Activated naive CD8-positive, alpha-beta T cell treated with anti-CD3 and anti-CD28 coated beads for 36 hours (primary cell): ENCODE measurements at places on chromosomes 6 and 20. TPM values are rescaled to one million over a fixed set of nuclear protein-coding genes. Genes with fewer than 3 reads are reported as not detected.

DNA sequence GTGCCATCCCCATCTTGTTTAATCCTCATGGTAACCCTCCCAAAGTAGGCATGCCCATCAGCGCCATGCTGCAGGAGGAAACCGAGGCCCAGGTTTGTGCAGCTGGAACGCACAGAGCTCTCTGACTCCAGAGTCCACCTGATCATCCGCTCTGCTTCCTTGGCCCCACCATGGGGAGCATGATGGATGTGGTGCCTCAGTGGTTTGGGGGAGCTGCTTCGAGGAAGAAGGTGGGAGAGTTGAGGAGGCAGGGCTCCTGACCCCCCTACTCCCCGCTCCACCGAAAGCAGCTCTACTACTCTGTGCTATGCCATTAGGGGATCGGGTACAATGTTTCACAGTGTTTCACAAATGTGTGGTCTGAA, 52.2 kb downstream of the TGM2 start:
- H3K36me3 ChIP-seq = no peaks in the 10 kb centered on the region
- H3K27ac ChIP-seq = no peak overlapping the region
- H3K27me3 ChIP-seq = no peaks in the 10 kb centered on the region
- no peak overlapping the region for H3K4me3 ChIP-seq

GRCh38 chr6:26202201-26202611, 115.0 kb downstream of the HFE start:
- peaks cover 42% of the 10 kb centered on the region for H3K4me1 ChIP-seq
- H3K27ac ChIP-seq = no peak overlapping the region
- H3K36me3 ChIP-seq = peaks cover 12% of the 10 kb centered on the region
- DNase-seq = no peak
- peaks cover 21% of the 10 kb centered on the region for H3K27me3 ChIP-seq

PPP1R14C gene
- total RNA-seq = 0.33 TPM

DNA sequence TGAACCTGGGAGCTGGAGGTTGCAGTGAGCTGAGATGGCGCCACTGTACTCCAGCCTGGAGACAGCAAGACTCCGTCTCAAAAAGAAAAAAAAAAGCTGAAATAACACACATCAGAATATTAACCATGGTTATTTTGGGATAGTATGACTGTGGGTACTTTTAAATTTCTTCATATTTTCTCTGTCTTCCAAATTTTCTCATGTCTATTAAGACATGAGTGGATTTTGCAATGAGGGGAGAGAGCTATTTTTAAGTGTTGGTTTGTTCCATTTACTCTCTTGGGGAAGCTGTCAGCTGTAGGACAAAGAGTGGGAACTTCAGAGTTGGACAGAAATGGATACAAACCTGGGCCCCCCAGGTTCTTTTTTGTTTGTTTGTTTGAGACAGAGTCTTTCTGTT, 10.3 kb downstream of the ADISSP start:
- H3K4me1 ChIP-seq = peaks cover 9% of the 10 kb centered on the region
- H3K4me3 ChIP-seq = no peak overlapping the region
- H3K27me3 ChIP-seq = no peaks in the 10 kb centered on the region
- no peak for DNase-seq
- H3K27ac ChIP-seq = no peak overlapping the region
- H3K36me3 ChIP-seq = peaks cover 6% of the 10 kb centered on the region

DNA sequence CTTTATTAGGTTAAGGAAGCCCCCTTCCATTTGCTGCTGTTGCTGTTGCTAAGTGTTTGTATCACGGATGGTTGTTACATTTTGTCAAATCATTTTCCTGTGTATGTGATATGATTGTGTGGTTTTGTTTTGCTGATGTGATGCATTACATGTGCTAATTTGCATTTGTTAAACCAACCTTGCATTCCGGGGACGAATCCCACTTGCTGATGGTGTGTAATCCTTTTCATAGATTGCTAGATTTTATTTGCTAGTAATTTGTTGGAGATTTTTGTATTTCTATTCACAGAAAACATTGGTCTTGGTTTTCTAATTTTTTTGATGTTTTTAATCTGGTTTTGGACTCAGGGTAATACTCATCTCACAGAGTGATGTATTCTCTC, 167.8 kb downstream of the WDR27 start:
- H3K36me3 ChIP-seq = peaks cover 31% of the 10 kb centered on the region
- H3K4me1 ChIP-seq = peaks cover 15% of the 10 kb centered on the region
- H3K4me3 ChIP-seq = no peak overlapping the region

GRCh38 chr20:33097001-33097400, 17.6 kb downstream of the BPIFB4 start:
- no peaks in the 10 kb centered on the region for H3K27me3 ChIP-seq
- H3K36me3 ChIP-seq = no peaks in the 10 kb centered on the region
- H3K27ac ChIP-seq = no peak overlapping the region
- DNase-seq = no peak

DNA sequence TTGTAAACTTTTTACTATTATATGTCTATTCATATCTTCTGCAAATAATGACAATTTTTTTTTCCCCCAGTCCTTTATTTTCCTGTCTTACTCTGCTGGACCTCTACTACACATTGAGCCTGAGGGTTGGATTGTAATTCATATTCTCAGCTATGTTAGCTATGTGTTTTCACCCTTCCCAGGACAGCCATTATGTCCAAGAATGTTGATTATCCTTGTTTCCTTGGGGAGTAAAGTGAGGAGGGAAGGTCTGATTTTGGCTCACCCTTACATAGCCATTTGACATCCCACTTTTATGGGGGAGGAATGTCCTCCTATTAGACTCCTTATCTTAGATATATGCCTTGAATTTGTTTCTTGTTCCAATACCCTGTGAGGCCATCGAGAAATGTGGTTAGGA, 17.6 kb upstream of the TBC1D32 start:
- DNase-seq = no peak
- no peak overlapping the region for H3K4me3 ChIP-seq
- H3K27me3 ChIP-seq = peaks cover 25% of the 10 kb centered on the region
- H3K36me3 ChIP-seq = no peaks in the 10 kb centered on the region

LPA gene
- total RNA-seq = not detected

GRCh38 chr6:43945768-43946080, 175.7 kb downstream of the VEGFA start:
- no peak for DNase-seq
- H3K27me3 ChIP-seq = no peaks in the 10 kb centered on the region
- H3K4me1 ChIP-seq = no peaks in the 10 kb centered on the region

DNA sequence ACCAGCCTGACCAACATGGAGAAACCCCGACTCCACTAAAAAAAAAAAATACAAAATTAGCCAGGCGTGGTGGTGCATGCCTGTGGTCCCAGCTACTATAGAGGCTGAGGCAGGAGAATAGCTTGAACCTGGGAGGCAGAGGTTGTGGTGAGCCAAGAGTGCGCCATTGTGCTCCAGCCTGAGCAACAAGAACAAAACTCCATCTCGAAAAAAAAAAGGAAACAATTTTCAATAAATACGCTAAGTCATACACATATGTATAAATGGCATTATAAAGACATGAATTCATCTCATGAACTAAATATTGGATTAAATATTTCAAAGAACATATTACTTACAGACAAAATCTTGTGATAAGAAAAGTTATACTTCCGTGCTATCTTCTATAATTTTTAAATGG, 2.9 kb downstream of the ARHGAP18 start:
- H3K4me3 ChIP-seq = no peak overlapping the region
- H3K27me3 ChIP-seq = peaks cover 10% of the 10 kb centered on the region
- no peak overlapping the region for H3K27ac ChIP-seq
- H3K4me1 ChIP-seq = peaks cover 25% of the 10 kb centered on the region

DNA sequence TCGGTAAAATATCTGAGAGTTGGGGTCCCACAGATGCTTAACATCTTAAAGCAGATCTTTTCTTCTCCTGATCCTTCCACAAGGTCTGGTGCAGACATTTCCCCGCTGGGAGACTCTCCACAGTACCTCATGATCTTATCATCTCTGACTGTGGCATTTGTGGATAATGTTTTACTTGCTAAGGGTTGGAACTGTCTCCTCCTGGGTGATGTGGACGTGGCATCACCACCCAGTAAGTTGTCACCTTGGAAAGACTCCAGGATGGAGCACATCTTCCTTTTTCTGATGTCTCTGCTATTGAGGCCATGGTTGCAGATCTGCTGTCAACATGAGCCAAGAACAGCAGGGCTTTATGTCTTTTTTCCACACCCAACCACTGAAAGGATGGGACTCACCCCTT, 42.0 kb upstream of the FANCE start:
- peaks cover 25% of the 10 kb centered on the region for H3K4me1 ChIP-seq
- no peaks in the 10 kb centered on the region for H3K27me3 ChIP-seq
- H3K4me3 ChIP-seq = no peak overlapping the region
- H3K36me3 ChIP-seq = peaks cover 17% of the 10 kb centered on the region
- peak overlapping the region; percentile 80 for H3K27ac ChIP-seq
- DNase-seq = no peak

CLVS2 gene
- not detected for total RNA-seq

GRCh38 chr6:75116946-75117345, 88.9 kb downstream of the COL12A1 start:
- H3K27ac ChIP-seq = no peak overlapping the region
- no peaks in the 10 kb centered on the region for H3K36me3 ChIP-seq

GRCh38 chr6:71229477-71229876, 59.1 kb upstream of the OGFRL1 start:
- H3K27ac ChIP-seq = no peak overlapping the region
- H3K36me3 ChIP-seq = no peaks in the 10 kb centered on the region
- H3K27me3 ChIP-seq = no peaks in the 10 kb centered on the region
- no peak for DNase-seq
- no peak overlapping the region for H3K4me3 ChIP-seq
- peaks cover 25% of the 10 kb centered on the region for H3K4me1 ChIP-seq

GRCh38 chr20:7151676-7152470, 384.4 kb downstream of the BMP2 start:
- H3K4me1 ChIP-seq = no peaks in the 10 kb centered on the region
- no peaks in the 10 kb centered on the region for H3K27me3 ChIP-seq
- H3K36me3 ChIP-seq = no peaks in the 10 kb centered on the region
- no peak overlapping the region for H3K27ac ChIP-seq
- DNase-seq = no peak

DNA sequence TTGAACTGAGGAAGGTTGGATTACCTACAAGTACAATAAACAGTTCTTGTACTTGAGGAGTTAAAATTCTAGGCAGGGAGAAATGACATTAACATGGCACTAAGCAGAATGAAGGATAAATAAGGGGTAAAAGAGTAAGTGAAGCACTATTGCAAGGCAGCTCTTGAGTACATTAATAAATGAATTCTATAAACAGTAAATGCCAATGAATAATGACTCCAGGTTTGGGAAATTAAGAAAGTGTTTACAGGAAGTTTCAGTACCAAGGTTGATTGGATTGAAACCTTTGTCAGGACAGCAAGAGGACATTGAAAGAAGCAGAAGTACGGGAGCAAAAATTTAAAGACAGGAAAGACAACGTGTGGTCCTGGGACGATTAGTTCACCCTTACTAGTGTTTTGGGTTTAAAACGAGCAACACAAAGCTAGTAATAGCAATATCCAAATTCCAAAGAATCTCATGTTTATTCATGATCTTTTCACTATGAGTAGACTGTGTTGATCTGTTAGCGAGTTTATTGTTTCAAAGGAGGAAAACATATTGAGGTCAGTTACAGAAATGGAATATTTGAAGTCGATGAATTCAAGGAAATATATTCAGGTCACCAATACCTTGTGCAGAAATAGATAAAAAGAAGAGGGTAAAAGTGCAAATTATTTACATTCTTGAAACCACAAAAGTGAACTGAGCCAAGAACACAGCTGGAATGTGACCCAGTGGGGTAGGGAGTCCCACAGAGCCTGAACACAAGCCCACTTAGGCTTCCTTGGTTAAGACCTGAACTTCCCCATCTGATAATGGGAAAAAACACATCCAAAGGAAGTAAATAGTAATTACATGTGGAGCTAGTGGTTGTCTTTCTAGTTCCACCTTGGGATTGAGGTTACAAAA, 80.8 kb downstream of the MKKS start:
- no peak overlapping the region for H3K4me3 ChIP-seq
- peaks cover 4% of the 10 kb centered on the region for H3K36me3 ChIP-seq
- no peak overlapping the region for H3K27ac ChIP-seq
- peaks cover 9% of the 10 kb centered on the region for H3K4me1 ChIP-seq

DNA sequence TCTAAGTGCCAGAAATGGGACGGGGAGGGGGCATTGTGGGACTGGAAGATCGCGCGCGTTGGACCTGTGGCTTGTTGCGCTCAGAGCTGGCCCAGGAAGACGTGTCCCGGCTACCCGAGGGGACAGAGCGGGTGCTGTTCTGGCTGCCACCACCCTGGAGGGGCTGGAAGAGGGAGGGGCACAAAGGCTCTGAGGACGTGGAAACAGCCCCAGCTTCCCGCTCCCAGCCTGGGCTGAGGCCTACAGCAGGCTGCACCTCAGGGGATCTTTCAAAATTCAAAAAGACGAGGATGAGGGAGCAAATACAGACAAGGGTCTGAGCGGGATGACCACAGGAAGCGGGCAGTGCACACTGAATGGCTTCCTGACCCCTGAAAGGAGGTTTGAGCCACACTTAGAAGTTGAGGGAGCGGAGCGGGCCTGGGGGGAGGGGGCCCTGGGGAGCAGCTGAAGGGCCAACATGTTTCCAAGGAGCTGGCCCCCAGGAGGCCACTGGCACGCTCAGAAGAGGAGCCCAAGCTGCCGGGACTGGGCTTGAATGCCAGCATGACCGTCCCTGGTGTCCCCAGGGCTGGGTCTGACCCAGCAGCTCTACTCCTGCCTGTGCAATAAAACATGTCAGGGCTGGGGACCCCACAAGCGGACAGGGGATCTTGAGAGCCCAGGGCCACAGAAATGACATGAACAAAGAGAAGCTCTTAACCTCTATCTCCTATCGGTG, 1.3 kb downstream of the OXT start:
- peaks cover 6% of the 10 kb centered on the region for H3K27me3 ChIP-seq
- peaks cover 23% of the 10 kb centered on the region for H3K4me1 ChIP-seq
- H3K36me3 ChIP-seq = no peaks in the 10 kb centered on the region

- no peaks in the 10 kb centered on the region for H3K36me3 ChIP-seq
- no peaks in the 10 kb centered on the region for H3K27me3 ChIP-seq
- DNase-seq = no peak
Observed at GRCh38 chr20:12315652-12316051, 398.0 kb downstream of the BTBD3 start.

DNA sequence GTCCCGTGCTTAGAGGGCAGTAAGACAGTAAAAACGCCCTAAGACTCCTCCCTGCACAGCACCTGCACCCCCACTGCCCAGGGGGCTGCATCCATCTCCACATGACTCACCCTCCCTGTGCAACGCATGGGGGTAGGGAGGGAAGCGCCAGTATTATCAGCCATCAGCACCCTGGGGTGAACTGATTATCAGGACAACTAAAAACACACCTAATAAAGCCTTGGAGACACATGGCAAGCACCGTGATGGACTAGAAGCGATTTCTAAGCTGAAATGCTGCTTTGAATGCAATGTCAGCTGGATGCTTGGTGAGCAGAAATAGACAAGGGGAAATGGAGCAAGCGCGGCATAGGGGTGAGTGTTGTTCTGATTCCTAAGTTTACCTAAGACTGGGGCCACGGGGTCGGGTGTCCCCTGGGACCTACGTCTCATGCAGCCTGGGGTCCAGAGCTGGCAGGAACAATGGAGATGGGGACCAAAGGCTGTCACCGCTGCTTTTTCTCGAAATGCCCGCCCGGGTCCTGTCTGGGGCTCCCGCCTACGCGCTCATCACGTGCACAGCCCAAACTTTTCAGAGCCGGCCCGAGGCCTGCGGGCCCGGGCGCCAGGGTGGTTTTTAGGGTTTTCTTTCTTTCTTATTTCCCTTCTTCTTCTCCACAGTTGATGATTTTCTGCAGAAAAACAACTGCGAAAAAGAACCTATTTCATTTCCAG, 702 bp upstream of the TNFAIP3 start:
- DNase-seq = peak; percentile 50
- H3K36me3 ChIP-seq = peaks cover 56% of the 10 kb centered on the region
- peak overlapping the region; percentile 98 for H3K27ac ChIP-seq
- H3K4me1 ChIP-seq = peaks cover 48% of the 10 kb centered on the region
